ENCODE measurements at places on chromosomes 3 and 15.

- no peak for DNase-seq
Measured at GRCh38 chr3:131403216-131403895, 21.8 kb downstream of the NUDT16 start.

DNA sequence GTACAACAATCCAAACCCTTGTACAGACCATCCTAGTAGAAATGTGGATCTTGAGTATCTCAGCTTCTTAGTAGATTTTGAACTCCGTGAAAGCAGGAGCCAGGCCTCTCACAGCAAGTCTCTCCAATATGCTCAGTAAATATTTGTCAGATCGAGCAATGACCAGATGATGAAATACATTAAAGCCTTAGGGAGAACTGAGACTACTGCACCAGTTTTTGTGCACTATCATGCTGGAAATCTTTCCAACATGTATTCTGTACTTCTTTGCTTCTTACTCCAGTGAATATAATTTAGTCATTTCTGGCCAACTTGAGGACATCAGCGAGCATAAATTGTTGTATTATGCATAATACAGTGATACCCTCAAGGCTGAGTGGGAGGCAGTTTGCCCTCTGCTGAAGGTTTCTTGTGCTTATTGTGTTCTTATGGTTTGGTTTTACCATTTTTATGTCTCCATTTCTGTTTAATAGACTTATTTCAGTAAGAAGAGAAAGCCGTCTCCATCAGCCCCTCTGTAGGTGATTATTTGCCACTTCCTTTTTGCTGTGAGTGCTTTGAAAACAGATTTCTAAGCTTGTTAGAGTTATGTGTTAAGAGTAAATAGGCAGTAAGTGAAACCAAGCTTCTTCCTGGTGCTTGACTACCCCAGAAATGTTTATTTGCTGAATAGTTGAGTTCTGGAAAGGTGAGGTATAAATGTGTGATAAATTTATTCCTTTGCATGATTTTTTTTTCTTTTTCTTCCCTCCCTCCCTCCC is 147.1 kb downstream of the PGPEP1L start:
- DNase-seq: no peak

GRCh38 chr3:186624598-186624997 is 11.7 kb downstream of the AHSG start:
- DNase-seq: no peak

GRCh38 chr3:148136816-148137215 is 560.9 kb upstream of the AGTR1 start:
- no peak for DNase-seq

DNA sequence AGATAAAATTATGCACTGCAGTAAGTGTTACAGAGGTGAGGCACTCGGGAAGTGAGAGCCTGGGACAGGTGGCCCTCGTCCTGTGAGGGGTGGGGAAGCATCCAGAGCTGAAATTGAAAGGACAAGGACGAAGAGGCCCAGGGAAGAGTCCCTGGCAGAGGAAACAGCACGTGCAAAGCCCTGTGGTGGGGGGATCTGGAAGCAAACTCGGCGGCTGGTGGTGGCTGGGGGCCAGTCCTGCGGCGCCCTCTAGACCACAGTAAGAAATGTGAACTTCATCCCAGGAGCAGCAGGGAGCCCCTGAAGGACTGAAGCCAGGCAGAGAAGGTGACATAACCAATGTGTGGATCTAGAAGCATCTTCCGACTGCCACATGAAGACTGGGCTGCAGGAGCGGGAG is 42.8 kb downstream of the GRIP2 start:
- no peak for DNase-seq

DNA sequence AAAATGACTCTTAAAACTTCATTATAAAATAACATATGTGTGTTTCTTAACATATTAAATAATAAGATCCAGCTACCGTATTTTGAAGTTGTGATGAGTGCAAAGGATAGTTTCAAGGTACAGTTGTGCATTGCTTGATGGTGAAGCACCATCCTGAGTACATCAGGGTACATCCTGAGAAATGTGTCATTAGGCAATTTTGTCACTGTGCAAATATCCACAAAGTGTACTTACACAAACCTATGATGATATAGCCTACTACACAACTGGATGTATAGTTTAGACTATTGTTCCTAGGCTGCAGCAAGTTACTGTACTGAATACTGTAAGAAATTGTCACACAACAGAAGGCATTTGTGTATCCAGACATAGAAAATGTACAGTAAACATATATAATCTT is 20.8 kb upstream of the TM4SF1 start:
- no peak for DNase-seq

DNA sequence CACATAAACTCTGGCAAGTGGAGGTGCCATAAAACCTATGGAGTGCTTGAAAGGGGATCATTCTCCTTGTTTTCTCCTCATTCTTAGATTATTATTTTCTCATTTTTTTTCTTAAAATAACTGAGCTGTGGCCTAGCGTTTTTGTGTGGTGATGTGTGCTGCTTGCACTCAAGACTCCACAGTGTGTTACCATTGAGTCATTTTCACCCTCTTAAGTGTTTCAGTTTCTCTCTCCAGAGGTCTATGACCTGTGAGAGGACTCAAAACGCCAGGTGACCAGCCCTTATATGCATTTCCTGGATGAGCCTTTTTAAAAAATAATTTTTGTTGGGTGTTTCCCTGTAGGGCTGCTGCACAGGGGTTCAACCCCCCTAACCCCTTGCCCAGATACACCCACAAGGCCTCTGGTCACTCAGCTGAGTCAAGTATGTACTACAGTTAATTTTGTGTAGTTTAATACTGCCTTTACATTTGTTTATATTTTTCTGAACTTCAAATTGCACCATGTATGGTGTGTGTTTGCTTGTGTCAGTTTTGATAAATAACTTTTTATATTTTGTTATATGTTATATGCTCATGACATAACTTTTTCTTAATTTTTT is 15.4 kb upstream of the BTLA start:
- DNase-seq: no peak

- DNase-seq: no peak
Measured at GRCh38 chr3:186821429-186822387, 15.4 kb upstream of the RFC4 start.

DNA sequence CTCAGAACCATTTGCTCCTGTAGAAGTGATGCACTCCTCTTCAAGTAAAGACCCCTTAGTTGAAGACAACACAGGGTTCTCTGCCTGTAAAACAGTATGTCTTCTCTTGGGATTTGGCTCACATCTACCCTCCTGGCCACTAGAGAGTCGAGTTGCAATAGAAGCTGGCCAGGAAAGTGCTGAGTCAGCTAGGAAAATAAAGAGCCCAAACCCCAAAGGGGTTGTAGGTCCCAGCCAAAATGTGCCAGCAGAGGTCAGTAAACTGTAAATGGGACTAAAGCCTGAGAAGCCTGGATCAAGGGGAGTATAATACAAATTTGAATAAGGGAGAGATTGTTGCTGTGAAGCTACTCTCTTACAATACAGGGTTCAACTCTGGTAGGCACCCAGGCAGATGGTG is 37.2 kb upstream of the THBS1 start:
- no peak for DNase-seq

DNA sequence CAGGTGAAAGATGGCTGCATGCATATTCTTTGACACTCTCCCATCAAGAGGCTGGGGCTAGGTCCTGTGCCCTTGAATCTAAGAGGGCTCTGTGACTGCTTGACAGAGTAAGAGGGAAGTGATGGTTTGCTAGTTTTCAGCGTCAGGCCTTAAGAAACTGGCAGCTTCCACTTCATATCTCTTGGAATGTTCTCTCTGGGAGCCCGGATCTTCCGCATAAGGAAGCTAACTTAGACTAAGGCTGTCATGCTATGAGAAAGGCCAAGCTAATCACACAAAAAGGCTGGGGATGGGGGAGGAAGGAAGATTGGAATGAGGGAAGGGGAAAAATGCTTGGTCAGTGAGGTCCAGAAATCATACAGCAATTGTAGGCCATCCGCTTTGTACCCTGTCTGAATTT is 50.0 kb downstream of the MB21D2 start:
- no peak for DNase-seq

- DNase-seq: no peak
Measured at GRCh38 chr3:115800489-115801075, 177.3 kb downstream of the GAP43 start.

DNA sequence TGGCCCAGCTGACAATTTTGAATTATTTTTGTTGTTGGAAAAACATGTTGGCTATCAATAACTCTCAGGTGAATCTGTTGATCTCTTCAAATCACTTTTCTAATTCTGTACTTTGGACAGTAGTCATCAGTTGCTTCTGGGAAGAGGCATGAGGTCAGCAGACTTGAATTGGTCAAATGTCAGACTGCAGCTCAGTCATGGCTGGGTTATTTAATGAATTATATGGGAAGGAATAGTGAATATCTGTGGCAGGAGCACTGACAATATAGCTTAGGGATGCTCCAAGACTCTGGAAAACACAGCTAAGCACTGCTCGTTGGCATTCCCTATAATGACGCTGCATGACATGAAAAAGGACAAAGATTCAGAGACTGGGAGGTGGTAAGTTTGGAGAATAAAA is 98.8 kb upstream of the GAP43 start:
- DNase-seq: no peak

- no peak for DNase-seq
Measured at GRCh38 chr3:109702252-109702651, 364.9 kb upstream of the DPPA4 start.

- DNase-seq: no peak
Measured at GRCh38 chr3:127193341-127193740, 410 bp downstream of the PRR23E start.
